Omental fat pad (tissue), 4 donors: ENCODE measurements at places on chromosomes 6 and 20. TPM values are rescaled to one million over a fixed set of nuclear protein-coding genes. Genes with fewer than 3 reads are reported as not detected.

GRCh38 chr6:43391440-43392031 lies 22.1 kb upstream of the ZNF318 start:
- no peak for DNase-seq

GRCh38 chr6:169577236-169577635 lies 124.6 kb downstream of the WDR27 start:
- no peak for DNase-seq

- DNase-seq: no peak
Measured at GRCh38 chr6:163757520-163757919, 343.0 kb downstream of the QKI start.

- DNase-seq: no peak
Measured at GRCh38 chr20:33684533-33685327, 1.5 kb downstream of the E2F1 start.

DNA sequence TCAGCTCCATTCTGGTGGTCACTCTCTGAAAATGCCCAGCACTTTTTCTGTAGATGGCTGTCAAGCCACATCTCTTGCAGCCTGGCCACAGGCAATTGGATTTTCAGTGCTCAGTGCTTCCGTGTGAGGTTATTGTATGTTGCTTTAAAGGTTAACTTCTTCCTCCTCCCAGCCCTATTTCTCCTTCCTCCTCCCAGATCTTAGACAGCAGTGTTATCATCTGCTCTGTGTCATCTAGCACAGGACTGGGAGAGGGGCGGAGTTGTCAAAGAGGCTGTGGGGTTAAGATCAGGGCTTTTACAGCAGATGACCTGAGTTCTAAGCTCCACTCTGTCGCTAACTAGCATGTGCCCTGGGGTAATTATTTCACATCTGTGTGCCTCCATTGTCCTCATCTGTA lies 129.0 kb downstream of the PHACTR3 start:
- DNase-seq: no peak

DNA sequence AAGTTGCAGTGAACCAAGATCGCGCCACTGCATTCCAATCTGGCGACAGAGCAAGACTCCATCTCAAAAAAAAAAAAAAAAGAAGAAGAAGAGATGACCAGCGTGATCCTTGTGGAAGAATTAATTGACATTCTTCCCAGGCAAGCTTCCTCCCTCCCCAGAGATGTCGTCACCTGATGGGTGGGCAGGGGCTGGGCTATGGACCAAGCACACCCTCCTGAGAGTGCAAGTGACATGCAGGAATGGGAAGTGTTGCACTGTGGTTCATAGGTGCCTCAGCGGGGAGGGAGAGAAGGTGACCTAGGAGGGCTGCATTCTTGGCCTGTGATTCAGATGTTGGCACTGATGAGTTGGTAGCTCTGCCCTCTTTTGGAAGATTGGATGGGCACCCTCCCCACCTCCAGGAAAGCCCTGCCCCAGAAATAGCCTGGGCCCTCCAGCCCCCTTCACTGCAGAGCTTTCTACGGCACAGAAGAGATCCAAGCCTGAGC lies 37.8 kb downstream of the TAF8 start:
- no peak for DNase-seq

GRCh38 chr20:20603339-20603990 lies 109.0 kb downstream of the RALGAPA2 start:
- no peak for DNase-seq

DNA sequence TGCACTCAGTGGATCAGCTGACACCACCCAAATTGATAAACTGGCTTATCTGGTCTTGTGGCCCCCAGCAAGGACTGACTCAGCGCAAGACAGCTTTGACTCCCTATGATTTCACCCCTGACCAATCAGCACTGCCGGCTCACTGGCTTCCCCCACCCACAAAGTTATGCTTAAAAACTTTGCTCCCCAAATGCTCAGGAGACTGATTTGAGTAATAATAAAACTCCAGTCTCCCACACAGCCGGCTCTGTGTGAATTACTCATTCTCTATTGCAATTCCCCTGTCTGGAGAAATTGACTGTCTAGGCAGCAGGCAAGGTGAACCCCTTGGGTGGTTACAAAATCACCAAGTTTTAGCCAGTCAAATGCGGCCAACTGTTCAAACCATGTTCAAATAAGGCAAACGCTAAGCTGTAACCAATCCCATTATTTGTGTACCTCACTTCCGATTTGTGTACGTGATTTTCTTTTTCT lies 32.5 kb downstream of the SLC22A2 start:
- no peak for DNase-seq

GRCh38 chr6:22958677-22959076 lies 389.3 kb downstream of the HDGFL1 start:
- DNase-seq: no peak

DNA sequence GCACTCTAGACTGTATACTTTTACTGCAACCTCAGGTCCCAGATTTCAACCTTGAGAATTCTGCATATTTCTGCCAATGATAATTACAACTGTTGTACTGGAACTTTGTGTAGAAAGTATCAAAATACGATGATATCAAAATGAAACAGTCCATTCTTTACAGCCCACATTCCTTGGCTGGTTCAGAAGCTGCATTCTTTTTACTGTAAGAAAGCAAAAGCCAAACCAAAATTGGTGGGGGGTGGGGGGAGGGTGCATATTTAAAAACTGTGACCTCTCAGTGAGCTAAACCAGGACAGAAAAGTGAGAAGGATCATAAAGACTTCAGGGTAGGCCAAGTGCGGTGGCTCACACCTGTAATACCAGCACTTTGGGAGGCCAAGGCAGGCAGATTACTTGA lies 41.8 kb upstream of the UBR2 start:
- DNase-seq: no peak

DNA sequence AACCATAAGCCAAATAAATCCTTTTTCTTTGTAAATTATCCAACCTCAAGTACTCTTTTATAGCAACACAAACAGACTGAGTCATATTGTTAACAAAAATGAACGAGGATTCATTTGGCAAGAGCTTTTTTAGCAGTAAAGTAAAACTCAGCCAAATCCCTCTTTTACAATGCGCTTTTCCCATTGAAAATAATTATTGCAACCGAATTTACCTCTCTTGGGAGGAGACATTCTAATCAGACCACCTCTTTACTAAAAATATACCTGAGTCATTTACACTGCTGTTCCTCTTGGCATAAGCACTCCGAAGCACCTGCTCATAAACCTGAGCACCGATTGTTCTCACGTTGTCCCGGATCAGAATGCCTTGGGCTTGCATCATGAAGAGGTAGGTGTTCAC lies 57.4 kb downstream of the B4GALT5 start:
- no peak for DNase-seq

DNA sequence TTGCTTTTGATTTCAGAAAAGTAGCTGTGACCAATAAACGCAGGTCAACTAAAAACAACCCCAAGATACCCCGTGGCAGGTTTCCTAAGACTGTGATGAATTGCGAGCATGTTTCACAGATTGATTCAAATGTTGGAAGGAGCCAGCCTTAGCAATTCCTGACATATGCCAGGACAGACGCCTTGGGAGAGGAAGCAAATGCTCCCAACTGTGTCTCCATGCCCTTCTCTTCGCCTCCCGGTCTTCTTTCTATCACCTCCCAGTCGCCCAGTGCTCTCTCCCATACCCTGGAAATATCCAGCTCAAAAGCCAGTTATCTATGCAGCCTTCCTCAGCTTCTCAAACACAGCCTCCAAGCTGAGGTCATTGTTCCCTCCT lies 32.0 kb downstream of the KIAA0319 start:
- DNase-seq: no peak

- no peak for DNase-seq
Measured at GRCh38 chr6:21438986-21439352, 154.6 kb upstream of the SOX4 start.

DNA sequence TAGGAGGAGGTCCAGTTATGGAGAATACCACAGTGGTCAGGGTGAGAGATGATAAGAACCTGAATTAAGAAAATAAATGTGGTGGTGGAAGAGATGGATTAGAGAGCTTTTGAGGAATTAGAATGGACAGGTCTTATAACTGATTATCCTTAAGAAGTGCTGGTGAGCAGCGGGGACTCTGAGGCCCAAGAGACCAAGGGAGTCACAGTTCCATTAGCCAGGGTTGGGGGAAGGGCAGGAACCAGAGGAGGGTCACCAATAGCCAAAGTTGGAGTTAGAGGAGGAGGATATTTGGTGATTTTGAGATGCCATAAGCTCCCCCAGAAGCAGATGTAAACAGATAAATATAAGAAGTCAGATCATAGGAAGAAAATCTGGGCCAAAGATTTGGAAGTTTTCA lies 87.1 kb upstream of the PAK5 start:
- DNase-seq: no peak

GRCh38 chr6:44921798-44922197 lies 406.3 kb upstream of the RUNX2 start:
- no peak for DNase-seq

DNA sequence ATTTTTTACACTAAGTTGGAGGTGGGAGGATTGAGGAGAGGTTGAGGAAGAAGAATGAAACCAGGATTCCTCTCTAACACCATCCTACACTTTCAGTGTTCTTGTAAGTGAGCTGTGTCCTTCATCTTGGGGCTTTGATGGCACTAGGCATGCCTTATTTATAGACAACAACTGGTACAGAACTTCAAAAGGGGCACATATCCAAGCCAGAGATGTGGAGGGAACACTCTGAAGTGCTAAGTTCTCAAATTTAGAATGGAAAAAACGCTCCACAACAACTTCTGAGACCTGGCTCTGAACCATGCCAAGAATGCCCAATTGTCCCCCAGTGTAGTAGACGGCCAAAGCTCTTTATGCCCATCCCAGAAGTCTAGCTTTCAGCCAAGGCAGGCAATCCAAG lies 16.2 kb upstream of the PKHD1 start:
- DNase-seq: no peak

- DNase-seq: no peak
Measured at GRCh38 chr20:37081717-37082289, 14.0 kb downstream of the RBL1 start.

- no peak for DNase-seq
Measured at GRCh38 chr20:1918491-1919165, 23.4 kb downstream of the SIRPA start.

DNA sequence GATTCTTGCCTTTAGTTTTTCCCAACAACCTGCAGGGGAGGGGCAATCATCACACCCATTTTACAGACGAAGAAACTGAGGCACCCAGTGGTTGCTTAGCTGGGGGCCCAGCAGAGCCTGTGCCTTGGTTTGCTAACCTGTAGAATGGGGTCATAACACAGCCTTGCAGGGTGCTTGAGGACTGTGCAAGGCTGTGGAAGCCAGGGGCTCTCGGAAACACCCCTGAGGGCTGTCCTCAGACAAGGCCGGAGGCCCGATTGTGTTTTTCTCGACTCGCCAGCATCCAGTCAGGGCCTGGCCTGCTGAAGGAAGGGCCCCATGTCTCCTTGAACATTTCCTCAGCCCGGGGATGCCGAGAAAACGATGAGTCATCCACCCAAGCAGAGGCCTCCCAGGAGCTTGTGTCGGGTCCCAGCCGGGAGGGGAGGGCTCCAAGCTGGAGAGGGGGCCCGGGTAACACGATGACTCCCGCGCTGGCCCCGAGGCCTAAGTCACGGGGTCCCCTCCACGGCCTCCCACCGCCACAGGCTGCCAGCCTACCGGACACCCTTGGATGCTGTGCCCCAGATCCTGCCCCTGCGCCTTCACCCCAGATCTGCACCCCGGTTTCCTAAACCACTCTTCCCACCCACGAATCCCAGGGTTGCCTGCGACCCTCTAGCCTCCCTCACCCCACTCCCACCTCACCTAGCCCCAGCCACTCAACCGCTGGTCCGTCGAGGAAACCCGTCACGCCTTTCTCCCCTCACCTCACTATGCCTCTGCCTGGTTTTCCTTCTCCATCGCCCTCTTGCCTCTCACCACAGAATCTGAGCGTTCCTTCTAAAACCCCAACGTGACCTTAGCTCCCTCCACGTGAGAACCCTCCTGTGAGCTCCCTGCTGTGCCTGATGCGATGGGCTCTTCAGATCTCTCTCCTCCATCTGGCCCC lies 10.6 kb downstream of the NOL4L start:
- DNase-seq: no peak

The LY6G6D gene
- total RNA-seq: not detected

The CAGE1 gene
- not detected for total RNA-seq

The PRPH2 gene
- 0.38 TPM for total RNA-seq

The UBE2C gene
- not detected for total RNA-seq

The SIRPB2 gene
- 35.0 TPM for total RNA-seq

The HTR1E gene
- total RNA-seq: not detected
